ENCODE measurements at places on chromosomes 6 and 20.

GRCh38 chr20:58716476-58717277, 24.1 kb downstream of the NPEPL1 start:
- ATAC-seq, result no peak

GRCh38 chr6:19209202-19209601, 628.0 kb upstream of the ID4 start:
- ATAC-seq, result no peak

- ATAC-seq, result no peak
Observed at GRCh38 chr6:141105481-141105880, 1027.2 kb upstream of the GJE1 start.

DNA sequence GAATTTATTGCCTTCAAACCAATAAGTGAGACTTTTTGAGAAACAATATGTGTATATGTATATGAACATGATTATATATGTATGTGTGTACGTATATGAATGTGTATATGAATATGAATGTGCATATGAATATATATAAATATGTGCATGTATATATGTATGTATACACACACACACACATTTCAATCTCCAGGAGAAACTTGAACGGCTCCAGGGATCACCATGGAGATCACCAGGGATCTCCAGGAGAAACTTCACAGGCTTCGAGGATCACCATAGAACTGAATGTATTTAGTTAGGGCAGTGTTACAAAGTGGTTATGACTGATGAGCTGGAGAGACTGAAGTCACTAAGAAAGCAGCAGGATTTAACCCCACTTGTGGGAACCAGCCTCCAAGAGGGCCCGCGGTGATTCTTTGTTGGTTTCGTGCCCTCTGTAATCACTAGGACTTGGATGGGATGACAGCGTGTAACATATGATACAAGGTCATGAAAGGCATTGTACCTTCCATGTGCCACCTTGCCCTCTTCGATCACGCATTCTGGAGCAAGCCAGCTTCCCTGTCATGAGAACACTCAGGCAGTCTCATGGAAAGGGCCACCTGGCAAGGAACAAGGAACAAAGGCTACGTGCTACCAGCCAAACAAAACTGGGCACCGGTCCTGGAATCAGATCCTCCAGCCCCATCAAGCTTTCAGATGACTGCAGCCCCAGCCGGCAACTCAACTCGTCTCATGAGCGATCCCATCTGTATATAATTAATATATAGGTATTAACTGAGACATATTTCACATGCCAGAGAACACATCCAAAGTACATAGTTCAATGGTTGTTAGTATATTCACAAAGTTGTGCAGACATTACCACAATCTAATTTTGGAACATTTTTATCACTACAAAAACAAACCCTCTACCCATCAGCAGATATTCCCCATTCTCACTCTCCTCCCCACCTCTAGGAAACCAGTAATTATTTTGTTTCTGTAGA, 8.6 kb downstream of the FAM50B start:
- ATAC-seq, result no peak

- ATAC-seq, result no peak
Observed at GRCh38 chr20:9166153-9166780, 97.4 kb downstream of the PLCB4 start.

DNA sequence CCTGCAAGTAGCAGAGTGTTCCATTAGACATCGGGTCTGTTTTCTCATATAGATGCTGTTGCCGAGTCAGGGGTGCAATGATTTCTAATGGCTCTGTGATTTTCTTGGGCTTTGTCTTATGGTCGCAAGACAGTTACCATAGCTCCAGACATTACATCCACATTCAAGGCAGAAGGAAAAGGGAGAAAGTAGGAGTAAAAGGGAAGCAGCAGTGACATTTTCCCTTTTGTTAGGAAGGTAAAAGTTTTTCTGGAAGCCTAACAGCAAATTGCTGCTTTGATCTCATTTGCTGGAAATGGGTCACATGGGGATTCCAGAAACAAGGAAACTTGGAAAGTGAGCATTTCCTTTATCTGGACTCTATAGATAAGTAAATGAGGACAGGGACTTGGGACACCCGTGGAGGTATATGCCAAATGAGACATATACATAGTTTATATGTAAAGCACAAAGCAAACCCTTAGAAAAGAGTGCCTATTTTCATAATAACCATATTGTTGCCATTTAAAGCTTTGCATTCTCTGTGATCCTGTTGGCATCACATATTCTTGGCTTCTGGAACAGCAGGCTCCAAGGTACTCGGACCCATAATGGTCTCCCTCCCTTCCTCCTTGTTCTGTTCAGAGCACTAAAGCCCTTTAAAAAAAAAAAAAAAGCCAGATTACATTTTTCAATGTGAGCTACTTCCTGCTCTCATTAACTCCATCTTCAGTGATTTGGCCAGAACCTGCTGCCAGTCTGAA, at the start of gene C20orf202:
Gene C20orf202 (plus strand): TSS at position 693 of the 743 bp plus-strand sequence. CDS start 132 bp downstream, outside the sequence.
- no peak for ATAC-seq

DNA sequence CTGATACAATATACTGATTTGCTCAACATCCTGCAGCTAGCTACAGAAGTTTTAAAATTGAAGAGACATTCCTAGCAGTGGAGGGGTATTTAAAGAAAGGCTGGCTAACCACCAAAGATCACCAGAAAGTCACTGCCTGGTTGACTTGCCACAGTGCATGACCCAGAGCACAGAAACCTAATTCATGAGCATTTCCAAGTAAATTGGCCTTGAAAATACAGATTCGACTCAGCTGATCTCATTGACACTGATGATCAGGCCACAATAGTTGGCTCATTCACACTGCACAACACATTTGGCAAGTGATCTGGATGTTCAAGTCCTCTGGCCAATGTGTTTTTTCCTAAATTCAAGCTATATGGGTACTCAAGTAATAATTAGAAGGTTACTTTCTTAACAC, 13.3 kb upstream of the TDRD6 start:
- no peak for ATAC-seq

DNA sequence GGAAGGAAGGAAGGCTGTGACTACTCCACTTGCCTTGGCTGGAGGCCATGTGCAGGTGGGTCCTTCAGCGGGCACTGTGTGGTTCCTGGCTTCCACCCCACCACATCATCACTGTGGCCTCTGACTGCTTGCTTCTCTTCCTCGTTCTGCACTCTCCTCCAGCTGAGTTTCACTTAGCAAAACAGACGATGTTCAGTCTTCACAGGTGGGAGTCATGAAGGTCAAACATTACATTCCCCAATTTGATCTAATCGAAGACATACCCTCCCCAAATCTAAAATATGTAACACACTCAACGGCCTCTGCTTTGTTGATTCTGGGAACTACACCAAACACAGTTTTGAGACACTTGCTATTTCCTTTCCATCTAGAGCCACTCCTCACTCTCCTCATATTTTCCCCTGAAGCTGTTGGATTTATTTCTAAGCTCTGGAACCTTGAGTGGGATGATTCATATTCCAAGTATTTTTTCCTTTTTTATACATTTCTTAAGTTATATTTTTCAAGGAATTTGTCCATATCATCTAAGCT, 132.5 kb upstream of the FOXA2 start:
- no peak for ATAC-seq

- ATAC-seq, result no peak
Observed at GRCh38 chr20:64160118-64160517, 4.1 kb upstream of the MYT1 start.

DNA sequence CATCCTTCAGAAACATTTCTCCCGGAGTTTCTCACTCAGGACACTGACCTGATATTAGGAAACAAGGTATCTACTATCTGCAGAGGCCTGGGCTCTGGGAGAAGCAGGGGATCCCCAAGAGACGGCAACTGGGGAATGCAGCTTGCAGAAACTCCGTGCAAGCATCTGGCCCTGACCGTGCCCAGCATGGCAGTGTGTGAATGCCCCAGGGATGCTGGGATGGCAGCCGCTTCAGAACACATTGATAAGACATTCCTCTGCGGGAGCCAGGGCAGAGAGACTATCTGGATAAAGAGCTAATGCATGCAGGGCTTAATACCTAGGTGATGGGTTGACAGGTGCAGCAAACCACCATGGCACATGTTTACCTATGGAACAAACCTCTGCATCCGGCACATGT, 55.4 kb downstream of the NFATC2 start:
- ATAC-seq, result no peak

DNA sequence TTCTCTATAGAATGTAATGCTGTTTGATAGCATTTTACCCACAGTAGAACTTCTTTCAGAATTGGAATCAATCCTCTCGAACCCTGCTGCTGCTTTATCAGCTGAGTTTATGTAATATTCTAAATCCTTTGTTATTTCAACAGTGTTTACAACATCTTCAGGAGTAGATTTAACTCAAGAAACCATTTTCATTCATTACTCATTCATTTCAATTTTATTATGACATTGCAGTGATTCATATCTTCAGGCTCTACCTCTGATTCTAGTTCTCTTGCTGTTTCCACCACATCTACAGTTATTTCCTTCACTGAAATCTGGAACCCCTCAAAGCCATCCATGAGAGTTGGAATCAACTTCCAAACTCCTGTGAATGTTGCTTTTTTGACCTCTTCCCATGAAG, 93.7 kb downstream of the ZFAND3 start:
- ATAC-seq, result no peak

GRCh38 chr20:20370094-20370575, 2.2 kb downstream of the INSM1 start:
- no peak for ATAC-seq

- no peak for ATAC-seq
Observed at GRCh38 chr6:150987371-150987828, 121.9 kb downstream of the MTHFD1L start.

GRCh38 chr6:125050663-125051318, 88.6 kb downstream of the RNF217 start:
- ATAC-seq, result no peak

GRCh38 chr6:97465877-97466561, 183.0 kb upstream of the MMS22L start:
- ATAC-seq, result no peak

GRCh38 chr20:36491901-36492617, 49.3 kb upstream of the MYL9 start:
- ATAC-seq, result peak; percentile 15

DNA sequence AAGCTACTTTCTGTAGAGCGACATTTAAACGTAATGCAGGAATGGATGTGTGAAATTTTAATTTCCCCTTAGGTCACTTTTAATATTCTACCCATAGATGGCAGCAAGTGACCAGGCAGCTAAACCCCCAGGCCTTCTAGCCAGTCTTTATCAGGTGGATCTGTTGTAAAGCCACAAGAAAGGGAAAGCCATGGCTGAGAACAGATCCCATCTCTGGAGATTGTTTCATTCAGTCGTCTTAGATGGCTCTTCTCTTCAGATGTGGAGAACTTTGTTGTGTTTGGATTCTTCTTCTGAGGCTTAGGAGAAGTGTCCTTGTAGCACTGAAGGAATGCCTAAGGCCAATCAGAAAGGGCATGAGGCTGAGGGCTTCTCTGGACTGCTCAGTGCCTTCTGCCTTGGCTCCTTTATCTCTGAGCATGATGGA, 15.8 kb upstream of the RNF182 start:
- ATAC-seq, result no peak

DNA sequence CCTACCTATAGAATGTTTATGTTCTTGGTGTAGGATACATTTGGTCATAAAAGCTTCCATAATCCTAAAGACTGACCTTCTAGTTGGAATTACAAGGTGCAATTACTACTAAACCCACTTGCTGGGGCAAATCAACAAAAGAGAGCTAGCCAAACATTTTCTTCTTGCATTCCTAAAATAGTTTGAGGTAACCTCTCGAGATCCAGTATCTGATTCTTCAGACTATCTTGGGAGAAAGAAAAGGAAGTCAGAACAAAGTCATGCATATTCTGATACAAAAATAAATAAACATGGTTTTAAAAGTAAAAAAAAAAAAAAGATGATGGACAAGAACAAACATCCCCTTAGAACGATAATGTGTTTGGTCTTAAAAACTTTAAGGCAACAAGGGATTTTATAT, 294.2 kb upstream of the RSPO3 start:
- ATAC-seq, result no peak

- no peak for ATAC-seq
Observed at GRCh38 chr6:168863467-168863866, 390.2 kb downstream of the THBS2 start.

GRCh38 chr6:161654209-161654608, 380.3 kb upstream of the AGPAT4 start:
- ATAC-seq, result no peak

- ATAC-seq, result no peak
Observed at GRCh38 chr20:36085686-36086267, 68.8 kb upstream of the EPB41L1 start.

DNA sequence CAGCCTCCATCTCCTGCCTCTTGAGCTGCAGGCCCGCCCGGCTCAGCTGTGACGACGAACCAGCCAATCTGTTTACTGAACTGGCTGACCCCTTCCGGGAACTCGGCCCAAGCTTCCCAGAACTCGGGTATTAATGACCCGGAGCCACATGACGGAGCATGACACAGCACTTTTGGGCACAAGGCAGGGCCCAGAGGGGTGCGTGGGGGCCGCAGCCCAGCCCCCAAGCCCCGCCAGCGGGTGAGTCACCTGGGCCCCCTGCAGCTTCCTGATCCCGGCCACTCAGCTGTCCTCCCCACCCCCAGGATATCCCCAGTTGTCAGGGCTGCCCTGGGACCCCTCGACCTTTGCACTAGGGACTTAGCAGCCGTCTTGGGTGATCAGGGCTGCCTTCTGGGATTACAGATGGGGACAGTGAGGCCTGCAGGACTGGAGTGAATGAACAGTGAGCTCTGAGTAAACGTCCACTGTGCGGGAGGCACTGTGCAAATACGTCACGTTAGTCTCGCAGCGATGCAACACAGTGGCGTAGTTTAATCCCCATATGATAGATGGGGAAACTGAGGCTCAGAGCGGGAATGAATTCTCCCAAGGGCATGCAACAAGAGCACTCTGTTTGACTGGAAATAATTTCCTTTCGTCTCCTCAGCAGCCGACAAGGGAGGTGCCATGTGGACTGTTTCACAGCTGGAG, 102.1 kb downstream of the CEBPB start:
- ATAC-seq, result peak; percentile 89

- ATAC-seq, result no peak
Observed at GRCh38 chr6:166583230-166583965, 3.1 kb downstream of the RAMACL start.

- ATAC-seq, result peak; percentile 70
Observed at GRCh38 chr6:131787766-131788712, 19.8 kb upstream of the ENPP1 start.

- no peak for ATAC-seq
Observed at GRCh38 chr6:158610319-158610968, 34.1 kb downstream of the DYNLT1 start.

All from gastroesophageal sphincter (tissue), 4 donors.